SHP77 treated with DMSO at 0.1 percent for 48 hours (cell line): ENCODE measurements at places on chromosomes 7 and 10.

DNA sequence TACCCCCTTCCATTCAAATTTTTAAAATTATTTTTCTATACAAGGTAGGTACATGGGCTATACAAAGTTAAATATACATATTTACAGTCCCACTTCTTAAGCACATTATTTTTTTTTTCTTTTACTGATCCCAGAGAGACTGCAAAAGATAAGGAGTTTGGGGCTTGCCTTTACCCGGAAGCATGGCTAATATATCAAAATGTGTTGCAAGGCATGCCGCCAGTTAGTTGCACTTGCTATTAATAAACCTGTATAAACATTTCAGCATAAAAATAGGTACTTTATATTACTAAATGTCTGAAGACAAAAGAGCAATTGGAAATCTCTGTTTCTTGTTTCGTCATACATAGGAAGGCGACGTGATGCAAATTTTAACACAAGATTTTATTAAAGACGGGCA, 21.5 kb upstream of the PDLIM1 start:
- no peak for DNase-seq

GRCh38 chr10:10055656-10056442, 961.8 kb upstream of the CELF2 start:
- no peak for DNase-seq

DNA sequence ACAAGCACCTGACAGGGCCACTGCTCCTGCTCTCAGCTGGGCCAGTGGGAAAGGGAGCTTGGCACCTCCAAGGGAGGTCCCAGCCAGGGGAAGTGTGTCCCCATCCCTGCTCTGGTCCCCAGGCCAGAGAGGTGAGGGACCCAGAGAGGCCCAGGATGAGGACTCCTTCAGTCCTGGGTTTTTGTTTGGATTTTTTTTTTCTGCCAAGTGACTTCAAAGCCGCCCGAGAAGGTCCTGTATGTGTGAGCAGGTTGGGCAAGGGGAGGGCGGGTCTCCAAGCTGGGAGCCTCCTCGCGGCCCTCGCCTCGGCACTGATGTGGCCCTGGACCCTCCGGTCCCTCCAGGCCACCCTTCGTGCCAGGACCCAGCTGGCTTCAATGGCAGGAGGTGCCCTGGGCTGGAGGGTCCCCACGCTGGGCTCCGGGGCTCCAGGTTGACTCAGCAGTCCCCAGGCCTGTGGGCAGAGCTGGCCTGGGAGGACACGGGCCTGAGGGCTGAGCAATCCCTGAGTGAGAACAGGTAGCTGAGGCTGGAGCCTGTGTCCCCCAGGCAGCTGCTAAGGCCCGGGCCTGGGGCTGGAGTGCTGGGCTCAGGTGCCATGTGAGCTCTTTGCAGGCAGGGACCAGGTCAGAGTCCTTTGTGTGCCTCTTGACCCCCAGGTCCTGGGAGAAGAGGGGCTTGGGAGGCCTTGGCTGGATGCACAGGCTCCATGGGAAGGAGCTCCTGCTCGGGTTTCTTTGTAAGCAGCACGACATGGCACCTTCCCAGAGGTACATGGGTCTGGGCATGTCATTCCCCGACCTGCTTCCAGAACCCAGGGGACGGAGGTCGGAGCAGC, 140.6 kb downstream of the FAM53B start:
- DNase-seq, result no peak

GRCh38 chr10:13100349-13101294, 659 bp downstream of the OPTN start:
- DNase-seq, result no peak

DNA sequence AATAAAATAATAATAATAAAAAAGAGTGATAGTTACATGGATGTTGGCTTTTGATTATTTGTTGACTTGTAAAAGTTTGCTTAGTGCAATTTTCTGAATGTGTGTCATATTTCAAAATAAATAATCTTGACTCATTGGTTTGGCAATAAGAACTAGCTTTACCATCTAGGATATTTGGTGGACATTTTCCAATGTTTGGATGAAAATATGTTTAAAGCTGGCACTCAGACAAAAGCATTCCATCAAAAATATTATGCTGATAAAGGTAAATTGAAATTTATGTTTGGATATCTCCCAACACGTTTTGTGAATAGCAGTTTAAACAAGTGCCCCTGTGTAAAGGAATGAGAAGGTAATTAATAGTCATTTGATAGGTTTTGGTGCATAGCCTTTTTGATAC, 62.5 kb upstream of the KCNMA1 start:
- DNase-seq, result no peak
